ENCODE measurements at places on chromosomes 16 and 17.

GRCh38 chr17:78692460-78693010 is 89.5 kb downstream of the CYTH1 start:
- peak; percentile 68 for DNase-seq

- no peak for DNase-seq
These were observed 113.4 kb upstream of the PMFBP1 start for GRCh38 chr16:72285324-72285723.

GRCh38 chr16:83458612-83459011 is 349.2 kb upstream of the HSBP1 start:
- no peak for DNase-seq

DNA sequence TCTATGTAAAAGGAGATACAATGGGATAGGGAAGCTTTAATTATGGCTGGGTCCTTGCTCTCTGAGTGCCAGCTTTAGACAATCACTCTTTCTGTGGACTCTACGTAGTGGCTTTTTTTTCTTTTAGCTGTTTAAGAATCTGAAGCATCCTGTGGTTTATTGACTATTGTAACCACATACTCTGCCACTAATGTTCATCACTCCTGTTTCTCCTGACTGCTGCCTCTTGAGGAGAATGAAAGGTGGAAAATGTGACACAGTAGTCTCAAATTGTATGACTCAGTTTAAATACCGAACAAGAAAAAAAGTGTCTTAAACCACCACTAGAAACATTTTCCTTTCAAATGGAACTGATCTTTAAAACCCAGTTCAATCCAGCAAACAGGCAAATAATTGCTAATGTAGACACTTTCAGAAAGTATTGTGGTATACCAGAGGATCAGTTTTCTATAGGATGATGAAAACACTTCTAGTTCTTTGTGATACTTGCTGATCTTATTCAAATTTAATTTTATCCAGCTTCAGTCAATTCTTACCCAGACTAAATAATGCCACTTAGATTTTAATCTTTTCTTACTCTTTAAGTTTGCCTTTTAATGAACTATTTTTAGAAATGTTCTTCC is 302.7 kb upstream of the PMFBP1 start:
- DNase-seq: no peak

DNA sequence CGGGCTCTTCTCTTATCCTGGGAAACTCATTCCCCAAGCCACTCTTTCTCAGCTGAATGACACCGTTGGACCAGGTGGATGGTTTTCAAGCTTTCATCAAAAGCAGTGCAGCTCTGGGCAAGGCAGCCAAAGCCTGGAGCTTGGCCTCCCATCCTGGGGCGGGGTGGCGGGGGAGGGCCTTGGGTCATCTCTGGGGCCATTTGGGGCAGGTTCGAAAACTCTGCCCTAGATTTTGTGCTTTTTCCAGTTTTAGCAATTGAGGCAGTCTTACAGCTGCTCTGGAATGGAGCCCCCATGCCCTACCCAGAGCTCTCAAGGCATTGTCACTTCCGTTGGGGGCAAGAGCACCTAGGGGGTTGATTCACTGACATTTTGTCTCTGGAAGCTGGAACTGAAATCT is 9.1 kb downstream of the MPRIP start:
- peak; percentile 71 for DNase-seq

- peak; percentile 93 for DNase-seq
These were observed 1.3 kb downstream of the ZNF276 start for GRCh38 chr16:89722392-89723278.

- no peak for DNase-seq
These were observed 12.1 kb downstream of the ACLY start for GRCh38 chr17:41906465-41907184.

- DNase-seq: no peak
These were observed 6.0 kb downstream of the CD79B start for GRCh38 chr17:63926164-63926563.

GRCh38 chr16:3215601-3216262 is 19.2 kb downstream of the ZNF200 start:
- DNase-seq: no peak

DNA sequence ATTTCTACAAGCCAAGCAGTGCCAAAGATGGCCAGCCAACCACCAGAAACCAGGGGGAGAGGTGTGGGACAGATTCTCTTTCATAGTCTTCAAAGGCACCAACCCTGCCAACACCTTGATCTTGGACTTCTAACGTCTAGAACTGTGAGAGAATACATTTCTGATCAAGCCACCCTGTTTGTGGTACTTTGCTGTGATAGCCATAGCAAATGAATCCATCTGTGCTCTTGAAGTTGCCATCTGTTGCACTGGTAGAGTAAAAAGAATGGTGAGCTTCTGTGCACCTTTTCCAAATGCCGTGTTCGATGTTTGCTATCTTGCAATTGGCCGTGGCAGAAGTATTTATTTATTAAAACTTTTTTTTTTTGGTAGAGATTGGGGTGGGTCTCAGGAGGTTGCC is 16.7 kb upstream of the ADGRG1 start:
- DNase-seq: no peak

DNA sequence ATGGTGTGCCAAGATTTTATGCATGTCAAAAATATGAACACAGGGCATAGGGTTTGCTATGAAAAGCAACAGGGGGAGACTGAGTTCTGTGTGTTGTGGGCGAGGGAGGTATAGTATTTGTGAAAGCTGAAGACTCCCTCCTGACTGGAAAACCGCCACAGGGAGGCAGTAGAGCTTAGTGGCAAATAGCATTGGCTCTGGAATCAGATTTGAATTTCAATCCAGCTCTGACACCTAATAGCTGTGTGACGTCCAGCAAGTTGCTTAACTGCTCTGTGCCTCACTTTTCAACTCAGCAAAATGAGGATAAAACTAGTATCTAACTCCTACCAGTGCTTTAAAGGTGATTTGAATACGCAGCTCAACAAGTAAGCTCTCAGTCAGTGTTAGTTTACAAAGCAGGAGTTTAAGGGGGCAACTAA is 22.0 kb downstream of the KPNA2 start:
- DNase-seq: no peak

GRCh38 chr16:85282842-85283241 is 170.6 kb upstream of the CIBAR2 start:
- DNase-seq: no peak

DNA sequence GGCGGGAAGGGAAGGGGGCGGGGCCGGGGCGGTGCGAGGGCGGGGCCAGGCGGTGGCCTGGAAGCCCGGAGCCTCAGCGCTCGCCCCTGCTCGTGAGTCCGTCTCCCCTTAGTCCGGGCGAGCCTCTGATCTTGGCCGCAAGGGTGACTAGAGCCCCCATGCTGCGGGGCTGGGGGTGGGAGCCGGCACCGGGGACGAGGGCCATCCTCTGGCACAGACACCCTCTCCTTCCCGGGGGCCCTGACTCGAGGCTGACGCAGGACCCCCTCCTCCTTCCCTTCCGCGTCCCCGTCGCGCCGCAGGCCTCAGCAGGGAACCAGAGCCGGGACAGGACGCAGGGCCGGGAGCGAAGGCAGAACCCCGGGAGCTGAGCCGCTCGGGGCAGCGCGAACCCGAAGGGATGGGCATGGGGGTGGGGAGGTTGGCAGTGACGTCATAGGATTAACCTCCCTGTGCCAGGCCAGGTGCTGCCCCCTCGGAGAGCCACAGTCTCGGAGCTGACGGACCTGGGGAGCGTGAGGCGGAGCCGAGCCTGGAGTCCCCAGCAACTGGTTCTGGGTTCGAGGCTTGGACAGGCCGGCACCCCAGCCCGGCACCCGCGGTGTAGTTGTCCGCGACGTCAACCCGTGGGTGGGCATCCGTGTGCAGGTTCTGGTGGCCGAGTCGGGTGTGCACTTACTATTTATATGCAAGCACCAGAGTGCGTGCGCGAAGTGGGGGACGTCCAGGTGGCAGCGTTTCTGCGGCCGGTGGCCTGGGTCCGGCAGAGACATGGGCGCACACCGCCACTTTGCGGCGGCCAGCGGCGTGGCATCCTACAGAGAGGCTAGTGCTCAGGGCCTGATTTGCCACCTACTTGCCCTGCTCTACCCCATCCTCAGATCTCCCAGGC is 503 bp upstream of the PLCD3 start:
- DNase-seq: peak; percentile 97

GRCh38 chr17:35870906-35871819 is 2.5 kb upstream of the HEATR9 start:
- no peak for DNase-seq

DNA sequence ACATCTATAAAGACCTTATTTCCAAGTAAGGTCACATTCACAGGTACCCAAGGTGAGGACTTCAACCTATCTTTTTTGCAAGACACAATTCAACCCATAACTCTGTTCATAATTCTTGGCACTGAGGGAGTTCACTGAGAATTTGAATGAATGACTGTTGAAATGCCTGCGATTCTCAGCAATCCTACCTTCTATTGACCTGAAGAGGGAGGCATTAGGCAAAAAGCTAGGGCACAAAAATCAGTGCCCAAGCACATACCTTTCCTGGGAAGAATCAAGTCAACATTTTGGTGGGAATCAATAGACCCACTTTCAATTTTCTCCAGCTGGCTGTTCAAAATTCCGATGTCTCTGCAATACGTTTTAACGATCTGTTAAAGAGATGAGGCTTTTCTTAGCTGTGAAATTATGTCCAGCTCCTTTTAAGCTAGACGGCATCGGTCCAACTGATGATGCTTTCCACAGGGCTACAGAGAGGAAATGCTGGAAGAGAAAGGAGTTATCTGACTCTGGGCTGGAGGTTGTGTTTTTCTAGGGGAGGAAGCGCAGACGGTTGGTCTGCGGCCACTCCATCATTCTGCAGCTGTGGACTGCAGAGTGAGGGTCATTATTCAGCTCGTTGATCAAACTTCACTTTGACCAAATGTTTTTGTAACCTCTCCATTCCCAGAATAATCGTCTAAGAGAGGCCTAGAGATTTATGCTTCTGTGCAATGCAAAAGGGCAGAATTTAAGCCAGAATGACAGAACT is 25.2 kb downstream of the BCO1 start:
- DNase-seq: no peak

- DNase-seq: no peak
These were observed 4.4 kb downstream of the SMARCD2 start for GRCh38 chr17:63837962-63838600.

DNA sequence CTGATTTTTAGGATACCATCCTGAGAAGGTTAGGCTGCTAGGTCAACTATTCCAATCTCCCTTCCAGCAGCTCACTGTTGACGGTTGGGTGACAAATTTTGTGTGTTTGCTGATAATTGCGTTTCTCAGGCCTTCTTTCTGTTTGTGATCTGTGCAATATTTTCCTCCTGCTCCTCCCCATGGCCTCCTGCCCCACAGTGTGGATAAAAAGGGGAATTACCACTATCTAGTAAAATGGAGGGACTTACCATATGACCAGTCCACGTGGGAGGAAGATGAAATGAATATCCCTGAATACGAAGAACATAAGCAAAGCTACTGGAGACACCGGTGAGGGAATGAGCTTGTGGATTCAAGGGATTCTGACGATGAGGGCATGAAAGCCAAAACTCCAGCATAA is 9.2 kb downstream of the CHD3 start:
- DNase-seq: no peak

- no peak for DNase-seq
These were observed 36.0 kb downstream of the HASPIN start for GRCh38 chr17:3759597-3760216.

GRCh38 chr17:65514082-65514481 is 47.4 kb downstream of the AXIN2 start:
- no peak for DNase-seq

GRCh38 chr16:19203374-19203966 is 35.4 kb downstream of the SYT17 start:
- no peak for DNase-seq

DNA sequence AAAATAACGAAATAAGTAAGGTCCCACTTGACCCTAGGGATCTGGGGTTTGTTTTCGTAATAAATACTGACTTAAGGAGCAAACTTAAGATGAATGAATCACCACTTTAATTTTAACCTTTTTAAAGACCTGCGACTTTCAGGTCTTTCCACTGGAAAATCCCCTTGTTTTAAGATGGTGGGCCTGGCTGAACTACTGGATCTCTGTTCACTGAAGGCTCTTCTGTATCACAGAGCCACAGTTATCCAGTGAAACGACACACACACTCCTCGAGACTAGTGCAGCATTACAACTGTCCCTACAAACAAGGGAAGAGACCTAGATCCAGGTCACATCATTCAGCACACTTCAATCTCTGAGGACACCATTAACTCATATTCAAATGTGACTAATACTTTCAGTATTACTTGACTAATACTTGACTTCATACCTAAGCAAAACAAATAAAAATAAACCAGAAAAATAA is 299.0 kb downstream of the CEP112 start:
- no peak for DNase-seq

GRCh38 chr17:50659179-50659578 is 24.5 kb downstream of the ABCC3 start:
- DNase-seq: no peak

GRCh38 chr16:23837553-23838308 is 1.9 kb downstream of the PRKCB start:
- no peak for DNase-seq

GRCh38 chr17:2949469-2950044 is 113.8 kb downstream of the OR1D5 start:
- peak; percentile 74 for DNase-seq

Data from mesenteric fat pad (tissue), 1 donor.